Sciatic nerve (tissue), 2 donors: ENCODE measurements at places on chromosomes 5 and 9. TPM values are rescaled to one million over a fixed set of nuclear protein-coding genes. Genes with fewer than 3 reads are reported as not detected.

FAT2 gene
- total RNA-seq, result 0.40 TPM

PRRC1 gene
- 47.2 TPM for total RNA-seq

LSM11 gene
- total RNA-seq, result 3.4 TPM

ZER1 gene
- total RNA-seq, result 40.6 TPM

UHRF2 gene
- 66.1 TPM for total RNA-seq

STOM gene
- total RNA-seq, result 301 TPM

LRRC19 gene
- total RNA-seq, result not detected

DNA sequence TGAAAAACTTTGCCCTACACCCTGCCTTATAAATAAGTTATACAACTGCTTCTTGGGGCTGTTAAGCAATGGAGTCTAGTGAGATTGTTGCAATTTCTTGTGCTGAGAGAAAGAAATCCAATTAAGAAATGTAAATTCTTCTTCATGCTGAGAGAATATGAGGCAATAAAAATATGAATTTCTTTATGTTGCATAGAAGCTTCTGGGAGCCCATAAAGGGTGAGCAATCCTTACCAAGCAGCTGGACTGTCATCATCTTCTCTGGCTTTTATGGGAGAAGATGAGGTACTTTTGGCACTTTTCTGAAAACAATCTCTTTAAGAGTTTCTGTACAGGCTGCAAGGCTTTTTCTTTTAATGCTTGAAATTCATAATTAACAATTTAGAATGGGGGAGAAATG lies 204.3 kb downstream of the DMRTA1 start:
- no peak for DNase-seq

GRCh38 chr9:78821126-78821822 lies 524.3 kb downstream of the PSAT1 start:
- no peak for DNase-seq

DNA sequence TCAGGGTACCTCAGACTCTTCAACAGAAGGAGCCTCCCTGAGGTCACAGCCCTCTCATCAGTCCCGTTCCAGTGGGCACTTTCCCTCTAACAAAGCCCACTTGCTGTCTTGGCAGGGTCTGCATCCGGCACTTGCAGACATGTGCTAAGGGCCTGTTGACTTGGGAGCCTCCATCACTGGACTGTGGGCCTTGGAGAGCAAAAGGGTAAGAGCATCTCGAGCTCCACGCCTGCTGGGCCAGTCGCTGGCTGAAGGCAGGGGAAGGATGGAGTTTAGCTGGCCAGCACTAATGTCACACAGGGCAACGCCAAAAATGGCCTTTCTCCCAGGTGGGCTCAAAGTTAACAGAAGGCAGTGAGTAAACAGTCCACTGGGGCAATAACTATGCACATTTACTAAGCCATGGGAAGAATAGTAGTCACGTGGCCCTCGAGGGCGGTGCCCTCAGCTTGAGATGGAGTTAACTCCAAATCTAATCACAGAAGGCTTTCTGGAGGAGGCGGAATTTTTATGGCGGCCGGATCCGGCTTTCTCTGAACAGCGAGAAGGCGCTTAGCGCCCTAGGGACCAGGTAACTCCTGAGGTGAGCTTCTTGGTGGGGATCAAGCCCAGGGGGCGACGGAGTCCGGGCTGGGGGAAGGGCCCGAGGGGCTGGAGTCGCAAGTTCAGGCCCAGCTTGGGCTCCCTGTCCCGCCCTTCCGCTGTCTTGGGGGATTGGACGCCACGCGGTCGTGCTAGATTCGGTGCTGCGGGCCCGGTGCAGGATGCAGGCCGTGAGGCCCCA lies 2.0 kb upstream of the NSD1 start:
- DNase-seq, result no peak

DNA sequence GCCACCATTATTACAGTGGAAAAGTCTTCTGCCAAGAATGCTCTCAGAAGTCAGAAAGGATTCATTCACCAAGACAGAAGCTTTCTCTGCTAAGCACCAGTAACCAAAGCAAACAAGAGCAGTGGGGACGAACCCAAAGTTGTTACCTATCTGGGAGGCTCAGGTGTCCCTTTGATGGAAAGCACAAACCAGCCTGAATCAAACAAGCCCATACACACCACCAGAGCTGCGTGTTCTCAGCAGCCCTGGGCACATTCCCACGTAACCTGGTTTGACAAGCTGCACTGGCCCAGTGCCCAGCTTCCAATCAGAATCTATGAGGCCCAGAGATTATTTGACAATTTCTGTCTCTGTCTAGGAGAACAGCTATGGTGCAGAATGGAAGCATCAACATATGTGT lies 252.6 kb downstream of the ACTL7B start:
- DNase-seq, result no peak

- no peak for DNase-seq
Measured at GRCh38 chr5:10689391-10690081, 71.5 kb downstream of the DAP start.

DNA sequence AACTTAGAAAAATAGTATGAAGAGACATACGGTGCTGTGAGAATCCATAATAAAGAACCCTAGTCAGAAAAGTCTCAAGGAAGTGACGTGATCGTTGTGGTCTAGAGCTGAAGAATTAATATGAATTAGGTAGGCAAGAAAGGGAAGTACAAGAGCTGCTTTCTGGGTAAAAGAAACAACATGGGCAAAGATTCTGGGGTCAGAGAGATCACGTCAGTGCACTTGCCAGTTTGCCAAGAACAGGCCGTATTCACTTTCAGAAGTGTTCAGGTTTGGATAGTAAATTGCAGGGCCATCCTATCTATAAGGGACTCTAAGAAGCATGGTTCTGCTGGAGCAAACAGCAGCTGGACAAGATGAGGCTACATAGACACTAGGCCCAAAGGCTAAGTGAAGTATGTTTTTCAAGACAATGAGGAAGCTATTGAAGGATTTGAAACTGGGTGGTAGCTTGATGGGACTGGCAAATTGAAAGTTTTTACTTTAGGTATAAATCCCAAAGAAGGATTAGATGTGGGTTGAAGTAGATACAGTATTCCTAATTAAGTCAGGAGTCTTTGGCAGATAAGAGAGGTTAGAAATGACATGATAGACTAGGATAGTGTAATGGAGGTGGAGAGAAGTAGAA lies 4.8 kb upstream of the CHD1 start:
- no peak for DNase-seq

- DNase-seq, result no peak
Measured at GRCh38 chr5:15889001-15889400, 290.6 kb downstream of the MARCHF11 start.

- DNase-seq, result no peak
Measured at GRCh38 chr9:82209797-82210470, 221.4 kb downstream of the SPATA31D1 start.

DNA sequence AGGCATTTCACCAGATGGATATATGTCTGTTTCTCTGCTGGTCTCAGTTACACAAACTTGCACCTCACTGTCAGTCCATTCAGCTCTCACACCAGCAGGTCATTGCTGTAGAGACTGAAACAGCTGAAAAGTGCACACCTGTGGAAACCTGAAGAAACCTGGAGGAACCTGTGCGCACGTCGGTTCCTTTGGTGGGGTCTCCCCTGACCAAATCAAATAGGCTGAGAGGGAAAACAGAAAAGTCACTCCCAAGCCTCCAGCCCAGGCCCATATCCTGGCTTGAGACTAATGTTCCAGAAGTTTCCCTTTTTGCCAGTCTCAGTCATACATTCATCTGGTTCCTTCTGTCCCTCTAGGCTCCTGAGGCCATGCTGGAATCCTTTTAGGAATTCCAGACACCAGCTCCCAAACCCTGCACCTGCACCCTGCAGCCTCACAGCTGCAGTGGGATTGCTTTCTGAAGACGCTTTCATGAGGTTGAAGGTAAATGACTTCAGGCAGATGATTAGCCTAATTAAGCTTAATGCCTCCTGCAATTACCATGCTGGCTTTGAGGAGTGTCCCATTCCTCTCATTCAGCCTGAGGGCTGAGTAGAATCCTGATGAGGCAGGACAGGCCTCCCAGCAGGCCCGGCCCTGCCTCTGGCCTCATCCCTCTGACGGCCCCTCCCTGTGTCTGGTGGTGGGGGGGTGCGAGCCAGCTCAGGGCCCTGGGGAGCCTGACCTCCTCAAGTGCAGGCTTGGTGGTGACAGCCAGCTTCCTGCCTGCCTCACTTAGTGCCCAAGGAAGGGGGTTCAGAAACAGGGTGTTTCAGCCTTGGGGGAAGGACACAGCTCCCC lies 24.3 kb upstream of the CXCL14 start:
- no peak for DNase-seq

DNA sequence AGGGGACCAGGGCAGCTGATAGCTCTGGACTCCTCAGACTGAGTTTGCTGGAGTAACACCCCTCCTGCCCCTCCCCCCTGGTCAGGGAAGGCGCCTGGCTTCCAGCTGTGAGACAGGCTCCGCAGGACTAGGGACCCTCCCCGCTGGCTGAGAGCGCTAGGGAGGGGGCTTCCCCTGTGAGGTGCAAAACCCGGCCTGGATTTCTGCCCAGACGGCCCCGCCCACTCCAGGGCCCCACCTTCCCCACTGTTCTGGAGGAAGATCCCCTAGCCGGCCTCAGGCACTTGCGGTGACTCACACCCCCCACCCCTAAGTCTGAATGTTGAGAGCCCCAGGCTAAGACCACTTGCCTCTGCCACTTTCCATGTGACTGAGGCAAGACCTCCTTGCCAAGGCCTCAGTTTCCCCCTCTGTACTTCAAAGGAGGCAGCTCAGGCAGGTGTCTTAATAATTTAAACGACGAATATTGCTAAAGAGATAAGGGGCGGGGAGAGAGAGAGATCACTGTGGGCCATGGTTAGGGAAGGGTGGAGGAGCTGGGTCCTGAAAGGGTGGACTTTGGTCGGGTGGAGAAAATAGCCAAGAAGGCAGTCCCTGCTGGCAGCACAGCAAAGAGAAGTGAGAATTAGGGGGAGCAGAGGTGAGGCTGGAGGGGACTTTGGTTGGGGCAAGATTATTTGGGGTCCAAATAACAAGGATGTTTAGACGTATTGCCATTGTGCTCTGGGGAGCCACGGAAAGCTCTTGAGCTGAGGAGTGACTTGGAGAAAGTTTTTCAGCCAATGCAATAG lies 1.0 kb upstream of the DAB2IP start:
- peak; percentile 73 for DNase-seq

GRCh38 chr9:105708405-105708804 lies 14.1 kb downstream of the TMEM38B start:
- DNase-seq, result no peak
